Heart left ventricle (tissue), 16 donors: ENCODE measurements at places on chromosomes 11 and 22. TPM values are rescaled to one million over a fixed set of nuclear protein-coding genes. Genes with fewer than 3 reads are reported as not detected.

Gene MB
- total RNA-seq, result 14,521 TPM

Gene C11orf42
- total RNA-seq, result not detected

Gene DENND5A
- 118 TPM for total RNA-seq

Gene OR51I1
- not detected for total RNA-seq

Gene TSPAN32
- 19.2 TPM for total RNA-seq

Gene EXPH5
- 3.3 TPM for total RNA-seq

Gene AMOTL1
- total RNA-seq, result 50.9 TPM

Gene ARHGAP20
- total RNA-seq, result 0.17 TPM

Gene CTSD
- 1,166 TPM for total RNA-seq

Gene APOBEC3G
- 21.9 TPM for total RNA-seq

Gene HEPN1
- not detected for total RNA-seq

Gene APOA4
- total RNA-seq, result not detected

DNA sequence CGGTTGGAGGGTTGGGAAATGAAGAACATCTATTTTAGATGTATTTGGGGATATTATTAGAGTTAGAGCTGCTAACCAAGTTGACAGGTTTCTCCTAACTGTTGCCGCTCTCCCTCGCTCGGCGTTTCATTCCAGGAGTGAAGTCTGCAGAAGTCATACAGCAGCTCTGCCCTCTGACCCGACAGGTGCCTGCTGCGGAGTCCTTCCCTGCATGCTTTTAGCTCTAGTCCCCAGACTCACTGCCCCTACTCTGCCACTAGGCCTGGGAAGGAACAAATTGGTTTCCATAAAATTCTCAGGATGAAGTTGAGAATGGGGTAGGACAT lies 124.9 kb downstream of the DBX1 start:
- DNase-seq, result no peak
- H3K27me3 ChIP-seq, result no peaks in the 10 kb centered on the region
- no peak overlapping the region for H3K27ac ChIP-seq
- peaks cover 5% of the 10 kb centered on the region for H3K4me1 ChIP-seq

DNA sequence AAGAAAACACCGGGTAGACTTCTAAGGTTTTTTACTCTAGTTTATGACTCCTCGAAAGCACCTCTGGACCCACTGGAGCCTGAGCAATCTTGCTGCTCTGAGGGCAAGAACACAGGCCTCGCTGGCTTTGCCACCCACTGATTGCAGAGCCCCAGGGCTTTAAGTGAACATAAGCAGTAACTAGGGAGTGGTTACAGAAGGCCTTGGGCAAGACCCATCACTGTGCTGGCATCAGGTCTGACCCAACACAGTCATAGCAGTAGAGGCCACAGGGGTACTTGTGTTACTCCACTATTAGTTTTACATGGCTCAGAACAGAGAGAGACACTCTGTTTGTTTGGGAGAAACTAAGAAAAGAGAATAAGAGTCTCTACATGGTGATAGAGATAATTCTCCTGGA lies 684.5 kb downstream of the FAM181B start:
- H3K4me3 ChIP-seq, result no peak overlapping the region
- H3K36me3 ChIP-seq, result no peaks in the 10 kb centered on the region
- DNase-seq, result no peak
- H3K27me3 ChIP-seq, result no peaks in the 10 kb centered on the region
- H3K4me1 ChIP-seq, result no peaks in the 10 kb centered on the region

DNA sequence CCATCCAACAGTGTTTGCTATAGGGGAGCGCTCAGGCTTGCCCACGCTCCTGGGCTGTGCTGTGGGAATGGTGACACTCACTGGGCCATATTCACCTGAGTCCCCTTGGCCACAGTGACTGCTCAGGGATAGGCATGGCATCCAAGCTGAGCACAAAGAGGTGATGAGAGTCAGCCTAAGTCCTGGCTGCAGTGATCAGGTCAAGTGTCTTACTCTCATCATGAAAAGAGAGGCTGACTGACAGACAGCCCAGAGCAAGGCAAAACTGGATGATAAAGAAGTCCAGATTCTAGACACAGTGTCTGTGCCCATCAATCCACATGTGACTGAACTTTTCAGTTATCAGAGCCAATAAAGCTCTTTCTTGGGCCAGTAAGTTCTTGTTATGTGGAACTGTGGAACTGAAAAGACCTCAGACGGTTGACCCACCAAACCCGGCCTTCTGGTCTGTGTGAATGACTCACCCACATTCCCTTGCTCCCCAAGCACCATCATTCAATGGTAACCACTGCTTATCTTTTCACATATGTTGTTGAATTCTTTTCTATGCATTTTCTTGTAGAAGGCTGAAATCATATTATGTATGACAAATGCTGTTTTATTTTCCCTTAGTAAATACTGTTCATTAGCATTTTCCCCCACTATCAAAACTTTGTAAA lies 43.2 kb upstream of the YPEL1 start:
- no peak for DNase-seq
- no peak overlapping the region for H3K4me3 ChIP-seq
- H3K4me1 ChIP-seq, result no peaks in the 10 kb centered on the region

DNA sequence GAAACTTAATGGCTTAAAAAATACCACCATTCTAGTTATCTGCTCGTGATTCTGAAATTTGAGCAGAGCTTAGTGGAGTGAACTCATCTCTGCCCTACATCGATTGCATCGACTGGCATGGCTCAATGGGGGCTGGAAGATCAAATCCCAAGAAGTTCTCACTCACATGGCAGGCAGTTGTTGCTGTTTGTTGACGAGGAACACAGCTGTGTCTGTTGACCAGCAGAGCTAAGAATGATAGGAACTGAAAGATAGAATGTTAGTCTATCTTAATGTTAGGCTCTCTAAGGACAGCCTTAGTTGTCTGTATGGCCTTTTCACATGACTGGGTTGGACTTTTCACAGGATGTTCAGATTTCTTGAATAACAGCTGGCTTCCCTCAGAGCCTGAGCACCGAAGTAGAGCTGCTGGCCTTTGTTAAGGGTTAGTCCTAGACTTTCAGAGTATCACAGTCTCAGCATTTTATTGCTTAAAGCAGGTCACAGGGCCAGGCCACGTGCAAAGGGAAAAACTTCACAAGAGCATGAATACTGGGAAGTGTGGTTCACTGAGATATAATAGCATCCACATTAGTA lies 31.6 kb upstream of the IZUMO1R start:
- H3K4me1 ChIP-seq, result no peaks in the 10 kb centered on the region
- no peaks in the 10 kb centered on the region for H3K27me3 ChIP-seq
- H3K36me3 ChIP-seq, result no peaks in the 10 kb centered on the region
- DNase-seq, result peak; percentile 19

- H3K27me3 ChIP-seq, result peaks cover 4% of the 10 kb centered on the region
- no peak for DNase-seq
- no peaks in the 10 kb centered on the region for H3K4me1 ChIP-seq
- H3K4me3 ChIP-seq, result no peak overlapping the region
- no peak overlapping the region for H3K27ac ChIP-seq
These were observed 312.1 kb downstream of the NTM start for GRCh38 chr11:131682373-131683015.

DNA sequence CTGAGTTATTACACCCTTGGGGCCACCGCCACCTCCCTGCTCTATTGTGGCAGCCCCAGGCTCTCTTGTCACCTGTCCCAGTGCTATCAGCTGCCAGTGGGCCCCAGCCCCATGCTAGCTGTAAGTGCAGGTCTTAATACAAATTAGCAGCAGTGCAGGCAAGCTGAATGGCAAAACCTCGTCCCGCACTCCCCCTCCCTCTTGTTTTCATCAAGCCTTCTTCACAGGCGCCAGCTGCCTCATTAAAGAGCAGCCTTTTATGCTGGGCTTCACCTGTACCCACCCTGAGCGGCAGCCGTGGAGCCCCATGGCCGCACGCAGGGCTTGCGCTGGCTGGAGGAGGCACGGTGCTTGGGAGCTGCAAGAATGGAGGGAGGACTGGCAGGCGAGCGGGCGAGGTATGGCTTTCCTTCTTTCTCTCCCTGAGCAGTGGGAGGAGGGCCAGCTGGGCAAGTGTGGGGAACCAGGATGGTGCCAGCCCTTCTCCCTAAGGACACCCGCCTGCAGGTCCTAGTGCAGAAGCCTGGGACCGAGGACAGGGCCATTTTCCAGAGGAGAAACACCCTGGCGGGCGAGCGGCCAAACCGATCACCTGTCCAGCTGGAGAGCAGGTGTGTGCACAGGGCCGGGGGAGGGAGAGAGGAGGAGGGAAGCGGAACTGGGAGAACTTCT lies 70.7 kb downstream of the FLI1 start:
- no peak overlapping the region for H3K4me3 ChIP-seq
- no peak for DNase-seq
- no peaks in the 10 kb centered on the region for H3K4me1 ChIP-seq

DNA sequence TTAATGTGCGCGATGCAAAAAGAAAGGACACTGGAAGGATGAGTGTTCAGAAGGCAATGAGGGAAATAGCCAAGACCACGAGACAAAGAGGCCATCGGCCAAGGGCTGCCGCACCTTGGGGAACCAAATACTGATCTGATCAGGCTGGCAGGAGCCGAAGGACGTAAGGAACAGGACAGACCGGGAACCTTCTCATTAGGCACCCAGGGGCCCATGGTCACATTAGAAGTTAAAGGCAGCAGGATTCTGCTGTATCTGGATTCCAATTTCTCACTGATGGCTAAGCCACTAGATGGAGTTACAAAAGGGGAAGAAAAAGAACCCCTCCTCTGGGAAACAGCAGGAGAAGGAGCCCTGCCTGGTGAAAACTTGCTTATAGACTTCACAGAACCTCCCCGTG lies 28.8 kb upstream of the CPT1A start:
- DNase-seq, result no peak
- no peak overlapping the region for H3K27ac ChIP-seq
- peak overlapping the region; percentile 58 for H3K4me3 ChIP-seq
- H3K4me1 ChIP-seq, result peaks cover 42% of the 10 kb centered on the region
- H3K27me3 ChIP-seq, result no peaks in the 10 kb centered on the region

- no peak overlapping the region for H3K4me3 ChIP-seq
- H3K4me1 ChIP-seq, result no peaks in the 10 kb centered on the region
- no peaks in the 10 kb centered on the region for H3K36me3 ChIP-seq
- H3K27ac ChIP-seq, result no peak overlapping the region
- H3K27me3 ChIP-seq, result no peaks in the 10 kb centered on the region
These were observed 650.8 kb upstream of the KIRREL3 start for GRCh38 chr11:127651175-127651887.

DNA sequence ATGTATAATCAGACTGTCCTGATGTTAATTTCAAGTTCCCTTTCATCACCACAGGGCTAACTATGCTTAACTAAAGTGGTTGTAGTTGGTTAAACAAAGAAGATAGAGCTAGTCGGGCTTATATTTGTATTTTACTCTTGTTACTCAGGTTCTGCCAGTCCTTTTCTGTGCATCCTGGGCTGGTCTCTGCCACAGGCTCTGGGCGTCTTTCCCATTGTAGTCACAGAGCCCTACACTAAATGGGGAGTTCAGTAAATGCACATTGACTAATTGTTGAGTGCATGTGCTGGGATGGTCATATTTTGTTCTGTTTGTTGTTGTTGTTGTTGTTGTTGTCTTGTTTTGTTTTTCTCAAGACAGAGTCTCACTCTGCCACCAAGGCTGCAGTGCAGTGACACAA lies 125.4 kb upstream of the PGR start:
- H3K4me3 ChIP-seq, result no peak overlapping the region
- no peaks in the 10 kb centered on the region for H3K36me3 ChIP-seq
- DNase-seq, result no peak
- H3K4me1 ChIP-seq, result no peaks in the 10 kb centered on the region
- no peak overlapping the region for H3K27ac ChIP-seq

- H3K27me3 ChIP-seq, result no peaks in the 10 kb centered on the region
- H3K27ac ChIP-seq, result no peak overlapping the region
- no peaks in the 10 kb centered on the region for H3K36me3 ChIP-seq
These were observed 55.5 kb downstream of the FAM76B start for GRCh38 chr11:95734009-95734572.

DNA sequence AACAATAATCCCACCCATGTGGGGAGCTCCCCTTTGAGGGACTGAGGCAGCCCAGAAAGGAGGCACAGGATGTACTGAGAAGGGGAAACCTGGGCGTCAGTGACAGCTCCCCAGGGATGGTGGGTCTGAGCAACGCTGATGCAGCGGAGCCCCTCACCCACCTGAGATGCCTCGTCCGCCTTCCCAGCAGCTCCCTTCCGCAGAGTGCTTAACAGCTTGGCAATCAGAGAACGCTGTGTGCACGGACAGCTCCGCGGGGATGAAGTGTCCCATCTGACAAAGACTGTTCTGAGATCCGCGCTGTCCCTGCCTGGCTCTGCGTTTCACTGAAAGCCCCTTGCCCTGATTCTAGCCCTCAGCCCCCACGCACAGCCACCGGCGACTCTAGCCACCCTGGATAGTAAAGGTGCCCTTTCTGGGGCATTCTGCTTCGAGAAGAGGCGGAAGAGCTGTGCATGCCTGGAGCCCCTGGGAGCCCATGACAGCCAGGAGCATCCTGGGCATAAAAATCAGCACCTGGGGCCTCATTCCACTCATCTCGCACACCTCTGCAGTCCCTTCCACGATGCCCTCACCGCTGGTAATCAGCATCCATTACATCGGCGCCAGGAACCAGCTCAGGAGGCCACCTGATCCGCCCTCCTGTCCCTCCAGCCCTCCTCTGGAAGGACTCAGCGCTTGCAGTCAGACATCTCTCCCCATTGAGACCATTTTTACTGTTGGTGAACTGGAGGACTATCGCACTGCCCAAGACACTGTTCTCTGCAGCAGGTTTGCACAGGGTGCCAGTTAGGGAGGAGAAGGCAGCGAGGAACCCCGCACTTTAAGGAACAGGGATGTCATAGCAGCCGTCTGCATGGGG lies 10.7 kb downstream of the KCNJ5 start:
- H3K4me3 ChIP-seq, result no peak overlapping the region
- no peaks in the 10 kb centered on the region for H3K27me3 ChIP-seq
- H3K36me3 ChIP-seq, result no peaks in the 10 kb centered on the region
- DNase-seq, result no peak

- H3K27ac ChIP-seq, result no peak overlapping the region
- peak; percentile 25 for DNase-seq
- no peaks in the 10 kb centered on the region for H3K27me3 ChIP-seq
- peaks cover 24% of the 10 kb centered on the region for H3K4me1 ChIP-seq
- no peaks in the 10 kb centered on the region for H3K36me3 ChIP-seq
These were observed 1.9 kb upstream of the EMID1 start for GRCh38 chr22:29203488-29204454.
